ENCODE measurements at places on chromosomes 7 and 10.

DNA sequence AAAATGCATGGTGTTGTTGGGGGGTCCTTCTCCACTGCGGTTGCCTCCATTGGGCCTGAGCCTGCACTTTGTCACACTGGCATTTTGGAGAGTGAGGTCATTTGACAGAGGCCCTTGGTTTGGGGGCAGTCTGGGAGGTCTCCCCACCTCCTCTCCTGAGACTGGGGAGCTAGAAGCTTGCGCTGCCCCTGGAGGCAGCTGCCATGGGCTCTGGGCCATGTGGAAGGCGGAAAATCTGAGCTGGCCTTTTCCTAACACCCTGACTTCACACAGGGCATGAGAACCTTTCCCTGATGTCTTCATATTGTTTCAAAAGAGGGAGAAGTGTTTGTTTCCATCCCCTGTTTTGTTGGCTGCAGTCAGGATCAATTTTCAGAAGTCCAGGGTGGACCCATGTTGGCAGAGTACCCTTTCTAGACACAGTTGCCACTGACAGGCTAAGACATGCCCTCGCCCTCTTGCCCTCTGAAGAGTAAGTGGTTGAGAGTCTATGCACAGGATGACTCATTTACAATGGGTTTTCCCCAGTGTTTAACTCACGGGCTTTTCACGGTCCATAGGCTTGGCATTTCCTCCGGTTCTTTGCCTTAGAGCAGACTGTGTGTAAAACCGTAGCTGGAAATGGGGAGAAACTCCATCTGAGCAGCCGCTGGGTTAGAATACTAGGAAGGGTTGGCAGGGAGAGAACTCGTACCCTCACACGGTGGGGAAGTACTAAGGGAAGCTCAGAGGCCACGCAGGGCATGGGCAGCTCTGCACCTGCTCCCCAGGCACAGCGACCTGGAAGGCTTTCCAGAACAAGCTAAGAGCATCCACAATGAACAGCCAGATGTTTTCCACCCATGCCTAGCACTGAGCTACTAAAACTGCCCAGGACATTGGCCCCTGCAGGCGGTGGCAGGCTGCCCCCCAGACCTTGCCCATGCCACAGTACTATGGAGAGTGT lies 655.0 kb downstream of the SDK1 start:
- DNase-seq = no peak

DNA sequence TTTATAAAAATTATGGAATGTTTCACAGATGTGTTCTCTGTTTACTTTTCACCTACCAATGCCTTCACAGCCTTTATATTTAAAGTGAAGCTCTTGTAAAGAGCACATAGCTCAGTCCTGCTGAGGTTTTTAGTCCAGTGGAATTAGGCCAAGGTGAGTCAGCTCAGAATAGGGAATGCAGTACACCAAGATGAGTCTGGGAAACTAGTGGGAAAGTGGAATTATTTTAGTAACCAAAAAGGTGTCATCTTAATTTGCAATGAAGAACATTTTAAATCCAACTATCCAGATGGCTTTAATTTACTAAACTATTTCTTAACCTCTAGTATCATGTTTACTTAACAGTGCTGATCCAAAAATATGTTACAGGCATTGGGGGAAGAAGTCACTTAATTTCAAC lies 236.3 kb upstream of the CTBP2 start:
- DNase-seq = no peak

DNA sequence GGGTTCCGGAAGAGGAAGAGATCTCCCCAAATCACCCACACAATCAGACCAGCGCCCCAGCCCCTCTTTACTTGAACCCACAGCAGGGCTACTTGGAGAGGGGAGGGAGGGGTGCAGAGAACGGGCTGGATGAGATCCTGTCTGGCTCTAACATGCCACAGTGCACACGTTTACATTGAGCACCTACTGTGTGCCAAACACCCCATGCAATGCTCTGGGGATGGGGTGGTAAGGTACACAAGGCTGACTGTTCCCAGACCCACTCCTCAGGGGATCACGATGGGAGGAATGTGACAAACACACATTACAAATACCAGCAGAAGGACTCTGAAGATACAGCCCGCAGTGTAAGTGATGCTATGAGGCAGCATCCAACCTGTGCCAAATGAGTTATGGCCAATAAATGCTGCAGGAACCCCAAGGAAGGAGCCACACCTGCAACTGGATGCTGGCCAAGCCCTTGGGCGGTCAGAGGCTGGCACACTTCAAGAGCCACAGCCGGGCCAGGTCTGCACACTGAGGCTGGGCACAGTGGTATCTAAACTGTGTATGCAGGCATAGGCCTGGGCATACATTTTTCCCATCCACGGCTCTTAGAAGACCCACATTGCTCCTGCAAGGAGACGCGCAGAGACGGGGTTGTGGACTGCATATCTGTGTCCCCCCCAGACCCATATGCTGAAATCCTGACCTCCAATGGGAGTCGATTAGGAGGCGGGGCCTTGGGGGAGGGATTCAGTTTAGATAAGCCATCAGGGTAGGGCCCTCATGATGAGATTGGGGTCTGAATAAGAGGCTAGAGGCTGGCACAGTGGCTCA lies 6.4 kb downstream of the SPOCK2 start:
- no peak for DNase-seq

DNA sequence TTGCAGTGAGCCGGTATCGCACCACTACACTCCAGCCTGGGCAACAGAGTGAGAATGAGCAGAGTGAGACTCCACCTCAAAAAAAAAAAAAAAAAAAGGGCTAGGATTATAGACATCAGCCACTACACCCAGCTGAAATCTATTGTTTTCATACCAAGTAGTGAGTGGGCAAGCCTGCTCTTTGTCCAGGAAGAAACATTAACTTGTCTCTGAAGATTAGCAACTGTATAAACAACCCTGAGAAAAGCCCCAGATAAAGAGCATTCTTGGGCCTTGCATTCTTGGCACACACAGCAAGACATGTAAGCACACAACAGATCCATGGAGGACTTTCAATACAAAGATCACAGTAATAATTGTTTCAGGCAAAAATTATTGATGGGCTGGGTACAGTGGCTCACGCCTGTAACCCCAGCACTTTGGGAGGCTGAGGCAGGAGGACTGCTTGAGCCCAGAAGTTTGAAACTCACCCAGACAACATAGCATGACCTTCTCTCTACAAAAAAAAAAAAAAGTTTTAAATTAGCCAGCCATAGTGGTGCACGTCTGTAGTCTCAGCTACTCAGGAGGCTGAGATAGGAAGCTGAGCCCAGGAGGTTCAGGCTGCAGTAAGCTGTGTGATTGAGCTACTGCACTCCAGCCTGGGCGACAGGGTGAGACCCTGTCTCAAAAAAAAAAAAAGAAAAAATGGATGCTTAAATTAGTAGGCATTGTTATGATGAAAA lies 4.4 kb downstream of the PSPH start:
- DNase-seq = no peak

DNA sequence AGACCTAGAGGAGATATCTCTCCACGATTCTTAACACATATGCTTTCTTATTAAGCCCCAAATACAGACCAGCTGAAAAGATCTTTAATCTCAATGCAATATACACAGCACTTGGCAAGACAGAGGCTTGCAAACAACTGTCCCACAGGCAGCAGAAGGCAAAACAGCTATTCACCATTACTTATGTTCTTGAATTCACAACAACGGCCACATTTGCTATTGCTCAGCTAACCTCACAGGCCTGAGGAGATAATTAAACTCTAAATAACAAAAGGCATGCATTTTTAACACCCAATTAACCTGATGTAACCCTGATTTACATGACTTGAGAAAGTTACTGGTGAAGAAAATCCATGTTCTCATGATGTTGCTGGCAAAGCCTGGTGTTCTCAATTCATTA lies 216.4 kb downstream of the CRPPA start:
- no peak for DNase-seq

DNA sequence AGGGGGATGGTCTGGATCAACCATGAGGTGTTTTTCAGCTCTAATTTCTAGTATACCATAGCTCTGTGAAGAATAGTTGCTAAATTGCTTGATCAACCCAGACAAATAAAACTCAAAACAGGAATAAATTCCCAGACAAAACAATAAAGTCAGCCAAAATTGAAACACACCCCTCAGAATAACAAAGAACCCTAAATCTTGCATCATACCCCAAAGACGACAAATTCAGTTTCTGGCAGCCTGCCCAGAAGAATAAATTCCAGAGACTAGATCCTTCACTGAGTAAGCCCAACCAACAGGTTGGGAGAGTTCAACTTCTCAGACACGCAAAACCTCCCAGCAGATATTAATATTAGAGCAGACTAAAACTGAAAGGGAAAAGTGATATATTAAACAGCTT lies 11.2 kb upstream of the SEM1 start:
- no peak for DNase-seq

DNA sequence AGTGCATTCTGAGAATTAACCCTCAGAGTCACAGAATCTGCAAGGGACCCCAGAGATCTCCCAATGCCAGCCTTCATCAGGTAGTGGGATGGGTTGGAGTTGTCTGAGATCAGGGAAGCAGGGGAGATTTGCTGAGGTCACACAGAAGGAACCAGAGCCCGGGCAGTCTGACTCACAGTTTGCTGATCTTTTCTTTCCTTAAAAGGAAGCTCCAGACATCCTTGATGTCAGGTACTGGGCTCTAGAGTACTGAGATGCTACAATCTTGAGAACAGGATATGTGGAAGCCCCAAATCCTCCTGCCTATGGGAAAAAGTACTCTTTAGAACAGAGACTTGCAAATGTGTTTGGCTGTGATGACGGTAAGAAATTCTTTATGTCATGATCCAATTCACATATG lies 706 bp downstream of the TBATA start:
- no peak for DNase-seq

GRCh38 chr10:110723224-110723891 lies 79.2 kb downstream of the RBM20 start:
- DNase-seq = no peak

DNA sequence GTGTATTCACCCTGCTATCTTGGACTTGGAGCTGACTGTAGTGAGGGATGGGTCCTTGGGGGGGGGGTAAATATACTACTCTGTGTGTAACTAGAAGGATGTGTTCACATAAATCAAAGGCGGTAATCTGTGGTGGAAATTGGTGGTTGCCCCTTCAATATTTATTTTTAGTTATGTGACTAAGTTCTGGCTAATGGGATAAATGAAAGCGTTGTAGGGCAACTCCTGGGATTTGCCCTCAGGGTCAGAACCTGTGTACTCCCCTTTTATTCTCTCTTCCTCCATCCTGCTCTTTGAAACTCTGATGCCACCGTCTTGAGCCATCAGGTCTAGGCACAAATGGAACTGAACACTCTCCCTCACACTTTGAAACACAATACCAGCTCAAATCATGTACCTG lies 24.3 kb upstream of the ST7 start:
- no peak for DNase-seq

DNA sequence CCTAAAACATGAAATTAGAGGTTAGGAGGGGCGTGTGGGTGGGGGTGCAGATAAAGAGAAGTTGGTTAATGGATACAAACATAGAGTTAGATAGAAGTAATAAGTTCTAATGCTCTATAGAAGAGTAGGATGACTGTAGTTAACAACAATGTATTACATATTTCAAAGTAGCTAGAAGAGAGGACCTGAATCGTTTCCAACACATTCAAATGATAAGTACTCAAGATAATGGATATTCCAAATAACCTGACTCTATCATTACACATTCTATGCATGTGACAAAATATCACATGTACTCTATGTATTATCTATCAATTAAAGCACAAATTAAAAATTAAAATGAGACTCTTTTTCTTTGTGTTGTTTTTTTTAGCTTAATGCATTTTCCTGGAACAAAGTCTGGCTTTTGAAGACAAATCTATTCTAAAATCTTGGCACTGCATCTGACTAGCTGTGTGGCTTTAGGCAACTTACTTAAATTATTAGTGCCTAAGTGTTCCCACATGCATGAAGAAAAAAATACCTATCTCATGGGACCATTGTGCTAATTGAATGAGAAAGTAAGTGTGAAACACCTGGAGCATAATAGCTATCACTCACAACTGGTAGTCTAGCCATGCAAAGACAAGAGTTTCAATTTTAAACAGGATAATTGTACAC lies 75.7 kb downstream of the SEMA3C start:
- DNase-seq = no peak

DNA sequence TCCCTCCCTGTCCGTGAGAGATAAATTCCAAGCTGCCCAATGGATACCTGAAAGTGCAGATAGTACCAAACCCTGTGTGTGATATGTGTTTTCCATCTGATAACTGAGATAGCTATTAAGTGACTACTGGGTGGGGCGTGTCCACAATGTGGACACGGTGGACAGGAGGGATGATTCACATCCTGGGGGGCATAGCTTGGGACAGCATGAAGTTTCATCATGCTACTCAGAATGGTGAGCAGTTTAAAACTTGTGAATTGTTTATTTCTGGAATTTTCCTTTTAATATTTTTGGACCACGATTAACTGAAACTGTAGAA lies 158.6 kb downstream of the CREB5 start:
- DNase-seq = no peak

GRCh38 chr7:77837275-77837674 lies 38.7 kb downstream of the PHTF2 start:
- DNase-seq = no peak

DNA sequence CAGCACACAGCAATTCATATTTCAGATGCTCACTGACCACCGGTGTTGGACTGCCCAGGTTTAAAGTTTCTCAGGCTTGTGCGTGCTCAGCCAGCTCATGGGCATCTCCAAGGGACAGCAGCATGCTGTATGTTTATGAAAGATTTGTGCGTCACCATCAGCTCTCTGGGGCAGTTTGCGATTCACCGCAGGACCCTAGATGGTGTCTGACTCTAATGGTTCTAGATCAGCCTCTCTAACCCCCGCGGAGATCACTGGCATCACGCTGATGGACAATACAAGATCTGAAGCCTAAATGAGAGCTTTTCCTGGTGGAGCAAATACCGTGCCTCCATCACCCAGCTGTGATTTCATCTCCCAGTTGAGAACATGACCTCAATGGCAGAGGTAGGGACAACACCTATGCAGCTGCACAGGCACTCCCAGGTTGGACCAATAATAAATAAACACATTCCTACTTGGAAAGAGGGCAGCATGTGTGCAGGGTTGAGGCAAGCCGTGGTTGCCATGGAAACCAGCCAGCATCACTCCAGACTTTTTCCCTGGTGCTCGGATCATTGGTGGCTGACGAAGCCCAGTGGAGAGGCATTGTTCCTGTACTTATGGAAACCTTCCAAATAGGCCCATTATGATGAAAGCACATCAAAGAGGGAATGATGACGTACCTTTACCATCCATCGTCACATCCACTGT lies 253.6 kb downstream of the KCNMA1 start:
- no peak for DNase-seq

DNA sequence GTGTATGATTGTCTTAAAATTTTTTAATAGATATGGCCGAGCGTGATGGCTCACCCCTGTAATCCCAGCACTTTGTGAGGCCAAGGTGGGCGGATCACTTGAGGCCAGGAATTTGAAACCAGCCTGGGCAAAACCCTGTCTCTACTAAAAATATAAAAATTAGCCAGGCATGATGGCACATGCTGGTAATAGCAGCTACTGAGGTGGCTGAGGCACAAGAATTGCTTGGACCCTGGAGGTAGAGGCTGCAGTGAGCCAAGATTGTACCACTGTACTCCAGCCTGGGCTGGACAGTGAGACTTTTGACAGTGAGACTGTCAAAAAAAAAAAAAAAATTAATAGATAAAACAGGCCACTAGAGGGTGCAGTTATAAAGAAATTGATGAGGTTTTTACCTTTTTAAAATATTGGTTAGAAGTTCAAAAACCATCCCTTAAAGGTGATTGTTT lies 20.5 kb downstream of the NOM1 start:
- DNase-seq = no peak
